K562 (cell line): ENCODE measurements at places on chromosomes 3 and 15. TPM values are rescaled to one million over a fixed set of nuclear protein-coding genes. Genes with fewer than 3 reads are reported as not detected.

GRCh38 chr15:53611145-53611920, 148.1 kb downstream of the WDR72 start:
- DNase-seq = no peak

DNA sequence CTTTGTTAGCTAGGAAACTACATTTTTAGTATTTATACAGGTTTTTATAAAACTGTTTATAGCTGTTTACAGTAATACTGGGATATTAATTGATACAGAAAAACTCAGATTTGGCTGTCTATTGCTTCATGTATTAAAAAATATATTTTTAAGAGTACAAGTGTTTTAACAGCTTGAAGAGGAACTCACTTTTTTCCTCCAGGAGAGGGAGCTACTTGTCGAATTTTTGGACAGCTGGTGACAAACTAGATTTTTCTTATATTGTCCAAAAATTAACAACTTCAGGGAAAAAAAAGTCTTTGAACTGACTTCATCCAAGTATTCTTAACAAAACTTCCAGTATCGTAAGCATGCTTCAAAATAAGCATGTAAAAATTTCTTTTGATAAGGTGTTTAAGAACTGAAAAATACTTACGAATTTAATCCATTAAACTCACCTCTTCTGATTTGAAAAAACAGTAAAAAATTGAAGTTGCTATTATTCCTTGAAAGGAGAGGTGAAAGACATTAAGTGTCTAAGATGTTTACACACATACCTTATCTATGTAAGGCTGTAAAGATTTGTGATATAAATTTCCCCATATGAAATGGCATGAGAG, 4.0 kb downstream of the DIPK2A start:
- peak; percentile 15 for DNase-seq

GRCh38 chr3:144402430-144402829, 430.8 kb downstream of the DIPK2A start:
- DNase-seq = no peak

GRCh38 chr3:126540951-126541627, 17.1 kb downstream of the CHST13 start:
- DNase-seq = peak; percentile 32

- peak; percentile 67 for DNase-seq
These were observed 1.9 kb downstream of the DMXL2 start for GRCh38 chr15:51620641-51621040.

GRCh38 chr3:33128706-33129105, 14.9 kb downstream of the CRTAP start:
- no peak for DNase-seq

- no peak for DNase-seq
These were observed 805.3 kb upstream of the LMCD1 start for GRCh38 chr3:7696320-7696719.

TMC3 gene
- polyA plus RNA-seq = not detected in 2 replicates

EXD1 gene
- not detected in 2 replicates for polyA plus RNA-seq

PODXL2 gene
- 49.0 and 50.3 TPM in 2 replicates for polyA plus RNA-seq

SPTBN5 gene
- not detected in 2 replicates for polyA plus RNA-seq
